ENCODE measurements at places on chromosomes 11 and 22.
A peak's percentile ranks its signal among the peaks of the same experiment; 100 is the strongest.

- H3K36me3 ChIP-seq: no peaks in the 10 kb centered on the region
- H3K27ac ChIP-seq: no peak overlapping the region
- no peak for DNase-seq
- no peaks in the 10 kb centered on the region for H3K27me3 ChIP-seq
- H3K4me1 ChIP-seq: no peaks in the 10 kb centered on the region
Measured at GRCh38 chr22:40721266-40721665, 42.0 kb downstream of the MCHR1 start.

GRCh38 chr11:68970921-68971636 is 9.7 kb downstream of the MRGPRD start:
- H3K27me3 ChIP-seq: peaks cover 66% of the 10 kb centered on the region
- no peaks in the 10 kb centered on the region for H3K36me3 ChIP-seq
- no peak overlapping the region for H3K4me3 ChIP-seq

- peak overlapping the region; percentile 51 for H3K27ac ChIP-seq
- DNase-seq: no peak
Measured at GRCh38 chr22:17797721-17798559, 23.7 kb upstream of the BID start.

GRCh38 chr11:22037505-22037904 is 155.4 kb upstream of the ANO5 start:
- no peak for DNase-seq
- H3K36me3 ChIP-seq: no peaks in the 10 kb centered on the region
- no peak overlapping the region for H3K4me3 ChIP-seq
- no peaks in the 10 kb centered on the region for H3K27me3 ChIP-seq
- no peaks in the 10 kb centered on the region for H3K4me1 ChIP-seq
- no peak overlapping the region for H3K27ac ChIP-seq

DNA sequence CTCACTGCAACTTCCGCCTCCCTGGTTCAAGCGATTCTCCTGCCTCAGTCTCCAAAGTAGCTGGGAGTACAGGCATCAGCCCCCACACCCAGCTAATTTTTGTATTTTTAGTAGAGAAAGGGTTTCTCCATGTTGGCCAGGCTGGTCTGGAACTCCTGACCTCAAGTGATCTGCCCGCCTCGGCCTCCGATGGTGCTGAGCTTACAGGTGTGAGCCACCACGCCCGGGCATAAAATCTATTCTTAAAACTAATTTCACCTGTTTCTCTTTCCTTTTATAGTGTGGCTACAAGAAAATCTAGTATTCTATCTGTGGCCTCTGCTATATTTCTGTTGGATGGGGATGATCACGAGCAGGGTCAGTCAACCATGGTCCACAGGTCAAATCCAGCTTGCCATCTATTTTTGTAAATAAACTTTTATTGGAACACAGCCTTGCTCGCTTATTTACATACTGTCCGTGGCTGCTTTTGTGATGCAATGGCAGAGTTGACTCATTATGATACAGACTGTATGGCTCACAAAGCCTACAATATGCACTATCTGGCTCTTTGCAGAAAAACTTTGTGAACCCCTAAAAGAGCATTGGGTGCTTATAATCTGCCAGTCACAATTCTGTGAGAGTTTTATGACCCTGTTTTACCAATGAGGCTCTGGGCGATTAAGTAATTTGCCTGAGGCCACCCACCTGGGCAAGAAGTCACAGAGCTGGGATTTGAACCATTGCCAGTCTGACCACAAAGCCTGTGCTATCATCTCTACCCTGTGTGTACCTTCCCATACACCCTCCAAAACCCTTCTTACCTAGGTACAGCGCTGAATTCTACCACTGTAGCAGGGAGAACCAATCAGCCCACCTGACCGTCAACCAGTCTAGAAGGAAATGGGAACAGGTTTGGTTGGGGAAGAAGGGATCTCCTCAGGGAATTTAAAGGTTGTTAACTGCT is 28.3 kb downstream of the SLC1A2 start:
- no peak overlapping the region for H3K4me3 ChIP-seq
- no peaks in the 10 kb centered on the region for H3K36me3 ChIP-seq
- 0 out of 2 replicates have a peak, but pooled peaks cover 7% of the 10 kb centered on the region for H3K4me1 ChIP-seq
- no peaks in the 10 kb centered on the region for H3K27me3 ChIP-seq
- no peak for DNase-seq
- H3K27ac ChIP-seq: no peak overlapping the region

GRCh38 chr11:2737866-2738265 is 38.1 kb upstream of the KCNQ1OT1 start:
- H3K4me3 ChIP-seq: no peak overlapping the region
- H3K27me3 ChIP-seq: no peaks in the 10 kb centered on the region
- H3K36me3 ChIP-seq: no peaks in the 10 kb centered on the region
- H3K4me1 ChIP-seq: no peaks in the 10 kb centered on the region
- H3K27ac ChIP-seq: no peak overlapping the region
- DNase-seq: no peak

DNA sequence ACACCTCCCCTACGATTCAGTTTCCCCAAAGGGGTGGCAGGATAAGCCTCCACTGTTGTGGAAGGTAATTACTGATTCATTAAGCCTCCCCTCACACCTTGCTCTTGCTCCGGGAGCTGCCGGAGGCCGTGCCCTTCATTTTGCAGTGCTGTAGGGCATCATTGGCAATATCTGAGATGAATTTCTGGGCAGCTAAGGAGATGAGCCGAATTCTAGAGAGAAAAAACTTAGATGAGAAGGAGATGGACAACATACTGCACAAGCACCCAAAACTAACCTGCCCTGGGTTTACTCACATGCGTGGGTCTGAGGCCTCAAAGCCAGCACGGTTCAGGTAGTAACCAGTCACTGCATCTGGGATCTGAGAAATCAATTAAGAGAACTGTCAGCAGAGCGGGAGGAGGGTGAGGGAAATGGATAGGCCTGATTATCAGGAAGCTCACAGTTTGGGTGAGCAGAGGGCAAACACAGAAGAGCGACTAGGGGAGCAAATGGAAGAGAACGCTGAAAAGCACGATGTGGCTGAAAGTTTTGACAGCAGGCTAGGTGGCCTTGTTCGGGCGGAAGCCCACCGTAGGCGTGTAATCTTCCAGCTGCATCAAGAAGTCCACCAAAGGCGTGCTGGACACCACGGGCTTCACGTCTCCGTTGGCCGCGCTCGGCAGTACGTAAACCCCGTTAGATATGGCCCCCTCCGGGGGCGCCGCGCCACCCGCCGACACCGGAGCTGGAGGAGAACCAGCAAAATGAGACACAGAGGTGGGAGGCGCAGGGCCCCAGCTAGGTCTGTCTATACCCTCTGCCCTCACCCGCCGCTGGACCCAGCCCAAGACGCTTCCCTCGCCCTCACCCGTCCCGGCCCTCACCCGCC is 689 bp downstream of the TAF10 start:
- H3K36me3 ChIP-seq: no peaks in the 10 kb centered on the region
- H3K4me3 ChIP-seq: peak overlapping the region; percentile 78
- no peaks in the 10 kb centered on the region for H3K27me3 ChIP-seq
- DNase-seq: no peak

GRCh38 chr11:71214553-71215424 is 37.6 kb downstream of the SHANK2 start:
- H3K36me3 ChIP-seq: no peaks in the 10 kb centered on the region
- H3K27me3 ChIP-seq: peaks cover 91% of the 10 kb centered on the region
- H3K4me1 ChIP-seq: no peaks in the 10 kb centered on the region
- no peak overlapping the region for H3K4me3 ChIP-seq

GRCh38 chr11:36404831-36405230 is 105.2 kb downstream of the TRAF6 start:
- H3K27me3 ChIP-seq: no peaks in the 10 kb centered on the region
- no peaks in the 10 kb centered on the region for H3K36me3 ChIP-seq
- H3K4me3 ChIP-seq: no peak overlapping the region
- H3K27ac ChIP-seq: no peak overlapping the region

- peak overlapping the region; percentile 55 for H3K4me3 ChIP-seq
- no peaks in the 10 kb centered on the region for H3K36me3 ChIP-seq
- peaks cover 7% of the 10 kb centered on the region for H3K27me3 ChIP-seq
- H3K4me1 ChIP-seq: 0 out of 2 replicates have a peak, but pooled peaks cover 5% of the 10 kb centered on the region
- no peak for DNase-seq
- no peak overlapping the region for H3K27ac ChIP-seq
Measured at GRCh38 chr22:41380993-41381328, 781 bp upstream of the TEF start.

GRCh38 chr11:63610604-63611394 is 3.4 kb downstream of the PLAAT3 start:
- H3K27me3 ChIP-seq: no peaks in the 10 kb centered on the region
- H3K4me1 ChIP-seq: no peaks in the 10 kb centered on the region

DNA sequence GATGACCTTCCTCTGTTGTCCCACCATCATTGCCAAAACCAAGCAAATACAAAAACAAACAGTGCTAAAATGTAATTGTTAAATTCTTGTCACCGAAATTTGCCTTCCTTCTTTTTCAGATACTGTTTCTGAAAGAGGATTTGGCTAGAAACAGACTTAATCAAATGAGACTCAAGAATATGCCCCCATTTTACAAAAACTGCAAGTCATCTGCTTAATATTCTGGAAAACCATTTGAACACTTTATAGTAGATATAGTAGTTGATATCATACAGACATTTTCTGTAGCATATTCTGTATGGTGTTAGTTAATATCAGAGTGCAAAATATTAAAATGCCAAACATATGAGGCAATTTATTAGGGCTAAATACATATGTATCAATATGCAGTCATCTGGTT is 3.5 kb downstream of the OR5M1 start:
- no peaks in the 10 kb centered on the region for H3K36me3 ChIP-seq
- H3K27ac ChIP-seq: no peak overlapping the region
- H3K4me1 ChIP-seq: no peaks in the 10 kb centered on the region
- H3K27me3 ChIP-seq: no peaks in the 10 kb centered on the region

DNA sequence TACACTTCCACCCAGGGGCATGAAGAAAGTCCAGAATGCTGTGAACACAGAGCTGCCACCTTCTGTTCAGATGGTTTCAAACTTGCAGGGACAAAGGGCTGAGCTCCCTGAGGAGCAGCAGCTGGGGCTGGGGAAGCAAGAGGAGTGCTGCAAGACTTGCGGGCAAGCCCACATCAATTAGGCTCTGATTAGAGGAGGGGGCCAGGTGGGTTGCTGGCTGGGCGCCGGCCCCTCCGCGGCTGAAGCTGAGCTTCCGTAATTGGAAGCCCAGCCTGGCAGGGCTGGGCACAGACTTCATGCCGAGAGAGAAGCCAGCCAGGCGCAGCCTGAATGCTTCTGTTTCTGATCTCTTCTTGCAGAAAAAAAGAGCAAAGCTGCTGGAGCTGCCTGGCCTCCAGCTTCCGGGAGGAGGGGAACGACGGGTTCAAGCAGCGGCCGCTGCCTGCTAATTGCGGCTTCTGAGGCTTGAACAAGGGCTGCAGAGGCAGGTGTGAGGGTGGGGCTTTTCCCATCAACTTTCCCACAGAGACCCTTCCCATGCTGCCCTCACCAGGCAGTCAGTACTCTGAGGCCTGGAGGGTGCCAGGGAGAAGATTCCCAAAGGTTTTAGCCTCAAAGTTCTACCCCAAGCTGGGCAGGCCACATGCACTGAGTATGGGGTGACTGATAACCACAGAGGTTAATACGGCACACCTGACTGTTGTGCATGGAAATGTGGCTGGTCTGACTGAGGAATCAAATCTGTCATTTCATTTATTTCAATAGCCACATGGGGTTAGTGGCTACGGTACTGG is 91.1 kb upstream of the LMO1 start:
- no peak for DNase-seq
- no peak overlapping the region for H3K27ac ChIP-seq
- H3K4me3 ChIP-seq: no peak overlapping the region
- H3K27me3 ChIP-seq: no peaks in the 10 kb centered on the region

DNA sequence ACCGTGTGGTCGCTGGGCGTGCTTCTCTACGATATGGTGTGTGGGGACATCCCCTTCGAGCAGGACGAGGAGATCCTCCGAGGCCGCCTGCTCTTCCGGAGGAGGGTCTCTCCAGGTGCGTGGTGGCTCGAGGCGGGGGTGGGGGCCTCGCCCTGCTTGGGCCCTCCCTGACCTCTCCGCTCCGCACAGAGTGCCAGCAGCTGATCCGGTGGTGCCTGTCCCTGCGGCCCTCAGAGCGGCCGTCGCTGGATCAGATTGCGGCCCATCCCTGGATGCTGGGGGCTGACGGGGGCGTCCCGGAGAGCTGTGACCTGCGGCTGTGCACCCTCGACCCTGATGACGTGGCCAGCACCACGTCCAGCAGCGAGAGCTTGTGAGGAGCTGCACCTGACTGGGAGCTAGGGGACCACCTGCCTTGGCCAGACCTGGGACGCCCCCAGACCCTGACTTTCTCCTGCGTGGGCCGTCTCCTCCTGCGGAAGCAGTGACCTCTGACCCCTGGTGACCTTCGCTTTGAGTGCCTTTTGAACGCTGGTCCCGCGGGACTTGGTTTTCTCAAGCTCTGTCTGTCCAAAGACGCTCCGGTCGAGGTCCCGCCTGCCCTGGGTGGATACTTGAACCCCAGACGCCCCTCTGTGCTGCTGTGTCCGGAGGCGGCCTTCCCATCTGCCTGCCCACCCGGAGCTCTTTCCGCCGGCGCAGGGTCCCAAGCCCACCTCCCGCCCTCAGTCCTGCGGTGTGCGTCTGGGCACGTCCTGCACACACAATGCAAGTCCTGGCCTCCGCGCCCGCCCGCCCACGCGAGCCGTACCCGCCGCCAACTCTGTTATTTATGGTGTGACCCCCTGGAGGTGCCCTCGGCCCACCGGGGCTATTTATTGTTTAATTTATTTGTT is 2.4 kb downstream of the PIM3 start:
- H3K27me3 ChIP-seq: no peaks in the 10 kb centered on the region
- H3K27ac ChIP-seq: no peak overlapping the region
- 0 out of 2 replicates have a peak, but pooled peaks cover 6% of the 10 kb centered on the region for H3K36me3 ChIP-seq
- H3K4me1 ChIP-seq: 0 out of 2 replicates have a peak, but pooled peaks cover 9% of the 10 kb centered on the region
- no peak overlapping the region for H3K4me3 ChIP-seq
- peak; percentile 4 for DNase-seq

- no peak overlapping the region for H3K27ac ChIP-seq
- peaks cover 16% of the 10 kb centered on the region for H3K27me3 ChIP-seq
- no peaks in the 10 kb centered on the region for H3K36me3 ChIP-seq
- no peak overlapping the region for H3K4me3 ChIP-seq
Measured at GRCh38 chr22:25966448-25966913, 202.8 kb upstream of the SEZ6L start.

GRCh38 chr11:65152122-65152521 is 17.8 kb upstream of the SYVN1 start:
- peak; percentile 21 for DNase-seq
- 0 out of 2 replicates have a peak overlapping the region, but pooled peaks have one; percentile 26 for H3K4me3 ChIP-seq
- H3K27me3 ChIP-seq: no peaks in the 10 kb centered on the region
- no peaks in the 10 kb centered on the region for H3K36me3 ChIP-seq
- H3K4me1 ChIP-seq: no peaks in the 10 kb centered on the region

DNA sequence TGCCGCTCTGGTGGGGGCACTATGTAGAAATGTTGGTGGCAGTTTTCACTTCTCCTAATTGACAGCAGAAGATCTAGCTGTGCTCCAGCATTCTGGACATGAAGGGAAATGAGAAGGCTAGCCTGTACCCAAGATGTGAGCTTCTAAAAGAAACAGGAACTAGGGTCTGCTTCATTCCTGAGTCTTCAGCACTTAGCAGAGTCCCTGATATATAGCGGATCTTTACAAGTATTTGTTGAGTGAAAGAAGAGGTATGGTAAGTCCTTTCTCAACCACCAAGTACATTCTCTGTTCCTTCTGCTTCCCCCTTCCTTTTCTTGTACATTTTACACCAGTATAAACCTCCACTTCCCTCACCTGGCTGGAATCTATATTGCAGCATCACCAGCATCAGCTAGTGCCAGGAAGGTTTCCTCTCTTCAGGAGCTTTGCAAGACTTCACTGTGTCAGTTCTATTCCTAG is 408.3 kb upstream of the CADM1 start:
- peaks cover 11% of the 10 kb centered on the region for H3K4me1 ChIP-seq
- no peaks in the 10 kb centered on the region for H3K27me3 ChIP-seq
- H3K27ac ChIP-seq: no peak overlapping the region
- no peak overlapping the region for H3K4me3 ChIP-seq

- no peaks in the 10 kb centered on the region for H3K36me3 ChIP-seq
- no peaks in the 10 kb centered on the region for H3K27me3 ChIP-seq
- no peak overlapping the region for H3K4me3 ChIP-seq
- DNase-seq: no peak
Measured at GRCh38 chr11:132782102-132782501, 750.2 kb downstream of the OPCML start.
